ENCODE measurements at places on chromosomes 6 and 20.

- no peak for DNase-seq
These were observed 86.7 kb downstream of the GMDS start for GRCh38 chr6:2158596-2159271.

DNA sequence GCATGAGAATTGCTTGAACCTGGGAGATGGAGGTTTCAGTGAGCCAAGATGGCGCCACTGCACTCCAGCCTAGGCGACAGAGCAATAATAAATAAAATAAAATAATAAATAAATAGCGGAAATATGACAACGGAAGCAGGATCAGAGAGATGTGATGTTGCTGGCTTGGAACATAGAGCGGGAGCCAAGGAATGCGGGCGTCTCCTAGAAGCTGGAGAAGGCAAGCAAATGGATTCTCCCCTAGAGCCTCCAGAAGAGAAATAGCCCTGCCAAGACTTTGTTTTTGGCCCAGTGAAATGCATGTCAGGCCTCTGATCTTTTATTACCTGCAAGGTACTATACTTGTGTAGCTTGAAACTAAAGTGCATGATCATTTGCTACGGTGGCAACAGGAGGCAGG lies 12.4 kb downstream of the KIAA1755 start:
- DNase-seq, result no peak

DNA sequence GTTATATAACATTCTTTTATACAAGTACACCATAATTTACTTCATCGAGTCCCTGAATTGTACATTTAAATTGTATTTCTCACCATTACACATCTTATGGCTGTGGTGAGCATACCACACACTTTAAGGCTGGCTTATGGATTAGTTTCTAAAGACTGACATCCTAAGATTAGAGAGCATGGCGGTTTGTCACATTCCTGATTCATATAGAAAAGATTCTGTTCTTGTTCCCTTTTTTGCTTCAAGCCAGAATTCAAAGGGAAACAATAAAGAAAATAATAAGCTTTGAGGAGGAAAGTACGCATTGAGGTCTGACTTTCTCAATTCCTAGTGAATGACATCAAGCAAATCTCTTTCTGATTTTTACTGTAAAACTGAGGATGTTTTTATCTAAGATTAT lies 2.5 kb downstream of the BTN1A1 start:
- no peak for DNase-seq

GRCh38 chr20:9440892-9441291 lies 73.5 kb upstream of the LAMP5 start:
- DNase-seq, result no peak

GRCh38 chr6:165661664-165662025 lies 1.4 kb downstream of the PDE10A start:
- DNase-seq, result no peak

- DNase-seq, result no peak
These were observed 544.6 kb upstream of the BTBD3 start for GRCh38 chr20:11372876-11373790.

DNA sequence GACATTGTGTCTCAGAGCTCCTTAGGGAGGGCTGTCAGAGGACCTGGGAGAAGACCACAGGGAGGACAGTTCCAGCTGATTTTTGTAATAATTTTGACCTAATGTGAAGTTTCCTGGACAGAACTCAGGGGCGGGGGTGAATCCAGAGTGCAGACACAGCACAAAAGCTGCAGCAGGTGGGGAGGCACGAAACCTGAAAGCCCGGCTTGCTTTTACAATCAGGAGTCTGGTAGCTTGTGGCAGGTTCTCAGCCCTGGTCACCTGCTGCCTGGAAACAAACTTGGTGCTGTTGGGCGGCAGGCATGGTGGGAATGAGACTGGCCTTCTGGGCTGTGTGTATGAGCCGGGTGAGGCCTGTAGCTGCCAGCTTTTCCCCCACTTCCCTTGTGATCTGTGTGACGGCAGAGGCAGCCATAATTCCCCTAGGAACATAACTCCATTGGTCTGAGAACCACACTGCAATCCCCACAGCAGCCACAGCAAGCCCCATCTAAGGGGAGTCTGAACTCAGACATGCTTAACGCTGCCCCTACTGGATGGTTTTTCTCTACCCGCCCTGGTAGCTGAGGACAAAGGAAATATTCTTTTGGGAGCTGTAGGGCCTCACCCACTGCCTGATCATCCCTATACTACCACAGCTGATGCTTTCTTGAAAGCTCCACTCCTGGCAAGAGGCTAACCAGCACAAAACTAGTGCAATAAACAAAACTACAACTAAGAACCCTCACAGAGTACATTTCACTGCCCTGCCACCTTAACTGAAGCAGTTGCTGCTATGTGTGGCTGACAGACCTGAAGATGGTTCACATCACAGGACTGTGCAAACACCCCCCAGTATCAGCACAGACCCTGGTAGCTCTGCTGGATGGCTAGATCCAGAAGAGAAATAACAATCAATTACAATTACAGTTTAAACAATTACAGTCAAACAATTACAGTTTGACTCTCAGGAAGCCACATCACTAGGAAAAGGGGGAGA lies 1055.1 kb upstream of the GJE1 start:
- no peak for DNase-seq

DNA sequence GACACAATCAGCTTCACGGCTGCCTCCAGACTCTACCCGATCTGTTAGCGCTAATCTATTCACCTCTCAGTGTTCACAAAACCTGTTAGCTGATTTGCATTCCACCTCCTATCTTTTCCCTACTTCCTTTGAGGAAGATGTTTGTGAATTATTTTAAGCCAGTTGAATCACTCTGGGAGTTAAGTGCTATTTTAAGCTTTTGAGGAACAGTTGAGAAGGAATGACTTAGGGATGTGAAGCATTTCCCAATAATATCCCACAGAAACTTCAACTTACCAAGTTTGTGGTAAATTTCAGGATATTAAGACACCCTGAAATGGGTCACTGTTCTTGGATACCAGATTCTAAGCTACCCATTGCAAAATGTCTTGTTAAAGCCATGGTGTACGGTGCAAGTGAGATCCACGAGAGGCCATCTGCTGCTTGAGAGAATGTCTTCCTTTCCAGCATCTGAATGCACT lies 145.2 kb upstream of the CITED2 start:
- no peak for DNase-seq

- no peak for DNase-seq
These were observed 158.7 kb downstream of the RNGTT start for GRCh38 chr6:88804701-88805100.

- DNase-seq, result no peak
These were observed 72.7 kb downstream of the TRAM2 start for GRCh38 chr6:52503851-52504781.

DNA sequence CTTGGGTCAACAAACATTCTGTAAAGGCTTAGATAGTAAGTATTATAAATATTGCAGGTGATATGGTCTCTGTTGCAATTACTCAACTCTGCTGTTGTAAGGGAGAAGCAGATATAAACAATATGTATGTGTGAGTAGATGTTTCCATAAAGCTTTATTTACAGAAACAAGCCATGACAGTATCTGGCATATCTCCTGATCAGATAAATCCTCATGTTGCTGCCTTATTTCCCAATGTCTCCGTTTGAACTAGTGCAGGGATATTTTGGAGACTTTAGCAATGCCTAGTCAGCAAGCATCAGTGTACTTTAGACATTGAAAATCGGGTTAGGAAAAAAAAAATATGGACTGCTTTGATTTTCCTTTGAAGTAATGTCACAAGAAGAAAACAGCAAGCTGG lies 96.1 kb downstream of the LAMA2 start:
- no peak for DNase-seq

All from GM12891 (cell line).